K562 (cell line): ENCODE measurements at places on chromosomes 6 and 20. TPM values are rescaled to one million over a fixed set of nuclear protein-coding genes. Genes with fewer than 3 reads are reported as not detected.

DNA sequence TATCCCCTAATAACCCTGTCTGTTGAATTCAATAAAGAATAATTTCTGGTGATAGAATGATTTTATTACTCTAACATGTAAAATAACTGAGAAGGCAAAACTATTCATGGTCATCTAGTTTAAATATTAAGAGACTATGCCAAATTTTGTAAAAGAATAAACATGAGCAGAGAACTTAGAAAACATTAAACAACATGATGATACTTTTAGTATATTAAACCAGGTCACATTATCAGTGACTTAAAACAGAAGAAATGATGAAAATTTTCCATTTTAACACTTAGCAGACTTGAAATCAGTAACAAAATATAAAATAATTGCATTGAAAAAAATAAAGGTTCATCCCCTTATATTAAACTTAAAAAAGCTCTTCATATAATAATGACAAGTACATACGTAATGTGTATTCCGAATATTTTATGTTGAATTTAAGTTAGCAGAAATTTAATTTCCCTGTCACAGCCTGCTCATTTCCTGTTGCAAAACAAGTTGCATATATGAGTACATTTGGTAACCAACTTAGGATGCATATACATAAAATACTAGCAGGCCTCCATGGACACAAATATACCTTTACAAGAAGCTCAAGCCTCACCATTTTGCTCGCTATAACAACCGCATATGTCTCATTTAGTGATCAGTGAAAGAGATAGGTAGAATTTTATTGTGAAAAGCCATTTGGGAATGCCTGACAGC lies 40.6 kb downstream of the DTNBP1 start:
- DNase-seq, result no peak

- DNase-seq, result no peak
These were observed 1.8 kb upstream of the PXDC1 start for GRCh38 chr6:3753228-3753835.

DNA sequence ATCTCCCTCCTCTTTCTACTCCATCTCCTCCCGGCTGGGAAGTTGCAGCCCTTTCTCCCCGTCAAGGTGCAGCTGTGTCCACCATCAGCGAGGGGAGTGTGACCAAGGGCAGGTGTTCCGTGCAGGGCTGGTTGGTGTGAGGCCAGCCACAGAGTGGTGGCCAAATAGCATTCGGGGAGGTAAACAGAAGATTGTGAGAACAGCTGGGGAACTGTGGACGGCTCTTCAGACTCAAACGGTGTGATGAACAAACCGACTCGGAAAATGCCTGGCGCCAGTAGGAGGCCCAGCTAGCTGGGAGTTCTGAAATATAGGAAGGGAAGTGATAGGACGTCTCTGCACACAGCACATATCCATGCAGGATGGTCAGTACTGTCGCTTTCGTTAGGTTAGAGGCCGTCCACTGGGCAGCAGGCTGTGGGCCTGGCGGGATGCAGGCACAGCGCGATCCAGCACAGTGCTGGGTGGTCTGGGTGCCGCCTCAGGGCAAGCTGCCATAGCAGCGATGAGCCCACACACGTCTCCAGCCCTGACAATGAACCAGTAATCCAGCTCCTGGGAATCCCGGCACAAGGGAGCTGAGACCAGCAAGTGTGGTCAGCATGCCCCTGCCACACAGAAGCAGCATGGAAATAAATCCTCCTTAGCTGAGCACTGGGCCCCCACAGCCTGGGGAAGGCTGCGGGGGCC lies 258.1 kb downstream of the TAF4 start:
- DNase-seq, result no peak

GRCh38 chr6:71724456-71725125 lies 161.8 kb upstream of the RIMS1 start:
- no peak for DNase-seq

The DACT2 gene
- total RNA-seq, result not detected in 2 replicates

The AIF1 gene
- total RNA-seq, result 9.2 and 9.4 TPM in 2 replicates
